Tibial nerve (tissue), 4 donors: ENCODE measurements at places on chromosomes 2 and 18. TPM values are rescaled to one million over a fixed set of nuclear protein-coding genes. Genes with fewer than 3 reads are reported as not detected.

The CCBE1 gene
- total RNA-seq: 1.0 TPM

DNA sequence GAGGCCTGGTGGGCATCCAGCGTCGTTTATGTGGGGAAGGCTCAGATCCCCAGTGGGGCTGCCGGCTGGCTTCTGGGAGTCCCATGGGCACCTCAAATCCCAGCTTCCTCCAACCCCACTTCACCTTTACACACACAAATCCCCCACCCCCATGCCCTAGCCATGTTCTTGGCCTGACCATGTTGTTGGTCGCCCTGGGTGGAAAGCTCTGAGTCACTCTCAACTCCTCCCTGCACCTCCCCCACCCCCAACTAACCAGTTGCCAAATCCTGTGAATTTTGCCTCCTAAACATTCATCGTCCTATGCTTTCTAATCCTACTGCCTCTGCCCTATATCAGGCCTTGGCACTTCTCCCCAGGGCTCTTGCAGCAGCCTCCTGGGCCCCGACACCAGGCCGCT lies 6.4 kb downstream of the TNS1 start:
- no peak for DNase-seq
- H3K4me1 ChIP-seq: peaks cover 31% of the 10 kb centered on the region
- H3K27me3 ChIP-seq: no peaks in the 10 kb centered on the region
- H3K36me3 ChIP-seq: no peaks in the 10 kb centered on the region
- no peak overlapping the region for H3K27ac ChIP-seq

DNA sequence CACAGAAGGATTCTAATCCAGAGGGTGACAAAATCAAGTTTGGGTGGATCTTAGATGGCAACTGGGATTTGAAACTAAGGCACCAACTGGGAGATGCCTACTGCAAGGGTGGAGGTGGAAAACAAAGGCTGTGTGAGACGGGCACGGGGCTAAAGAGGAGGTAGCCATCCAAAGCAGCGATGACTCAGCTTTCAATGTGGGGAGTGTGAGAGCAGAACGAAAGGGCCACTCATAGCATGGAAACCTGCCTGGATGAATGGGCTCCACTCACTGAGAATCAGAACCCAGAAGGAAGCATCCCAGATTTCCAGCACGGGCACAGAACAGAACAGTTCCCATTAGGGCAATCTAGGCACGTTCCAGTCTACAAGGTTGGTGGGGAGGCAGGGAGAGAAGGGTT lies 159.5 kb downstream of the COL4A4 start:
- no peaks in the 10 kb centered on the region for H3K27me3 ChIP-seq
- H3K36me3 ChIP-seq: no peaks in the 10 kb centered on the region
- DNase-seq: no peak
- H3K4me3 ChIP-seq: no peak overlapping the region
- H3K4me1 ChIP-seq: no peaks in the 10 kb centered on the region
- H3K27ac ChIP-seq: no peak overlapping the region

- DNase-seq: no peak
- H3K27ac ChIP-seq: no peak overlapping the region
- no peaks in the 10 kb centered on the region for H3K27me3 ChIP-seq
- H3K4me3 ChIP-seq: no peak overlapping the region
- no peaks in the 10 kb centered on the region for H3K36me3 ChIP-seq
- no peaks in the 10 kb centered on the region for H3K4me1 ChIP-seq
These were observed 153.8 kb downstream of the ASB1 start for GRCh38 chr2:238580486-238580885.

DNA sequence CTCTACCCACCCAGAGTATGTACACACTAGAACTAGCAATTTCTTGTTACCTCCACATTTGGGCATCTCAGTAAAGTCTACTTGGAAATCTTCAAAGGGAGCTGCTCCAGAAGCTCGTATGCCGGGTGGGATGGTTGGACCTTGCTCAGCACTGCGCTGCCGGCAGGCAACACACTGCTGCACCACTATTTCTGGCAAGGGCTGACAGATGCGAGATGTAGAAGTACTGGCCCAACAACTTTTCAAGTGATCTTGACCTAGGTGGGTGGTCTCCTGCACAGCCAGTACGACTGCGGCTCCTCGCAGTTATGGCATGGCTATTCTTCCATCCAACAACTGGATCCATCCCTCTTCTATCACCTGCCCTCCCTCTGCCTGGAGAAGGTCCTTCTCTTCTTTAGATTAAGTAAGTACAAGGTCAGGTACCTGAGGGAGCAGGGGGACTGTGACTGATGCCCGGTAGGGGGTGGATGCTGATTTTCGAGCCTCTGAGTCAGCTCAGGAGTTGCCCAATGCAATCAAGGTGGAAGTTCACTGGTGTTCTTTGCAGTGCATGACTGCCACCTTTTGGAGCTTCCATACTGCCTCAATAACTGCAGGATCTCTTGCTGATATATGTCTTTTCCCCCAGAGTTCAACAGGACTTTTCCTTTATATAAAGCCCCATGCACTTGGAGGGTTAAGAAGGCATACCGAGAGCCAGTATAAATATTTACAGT lies 100.4 kb upstream of the SLC1A4 start:
- no peaks in the 10 kb centered on the region for H3K36me3 ChIP-seq
- no peaks in the 10 kb centered on the region for H3K4me1 ChIP-seq
- DNase-seq: no peak
- H3K4me3 ChIP-seq: no peak overlapping the region
- H3K27me3 ChIP-seq: no peaks in the 10 kb centered on the region

The STAM2 gene
- 18.9 TPM for total RNA-seq

The MALL gene
- 27.5 TPM for total RNA-seq

The L3MBTL4 gene
- 9.0 TPM for total RNA-seq

The CCDC150 gene
- 3.5 TPM for total RNA-seq

The IL36B gene
- total RNA-seq: not detected

DNA sequence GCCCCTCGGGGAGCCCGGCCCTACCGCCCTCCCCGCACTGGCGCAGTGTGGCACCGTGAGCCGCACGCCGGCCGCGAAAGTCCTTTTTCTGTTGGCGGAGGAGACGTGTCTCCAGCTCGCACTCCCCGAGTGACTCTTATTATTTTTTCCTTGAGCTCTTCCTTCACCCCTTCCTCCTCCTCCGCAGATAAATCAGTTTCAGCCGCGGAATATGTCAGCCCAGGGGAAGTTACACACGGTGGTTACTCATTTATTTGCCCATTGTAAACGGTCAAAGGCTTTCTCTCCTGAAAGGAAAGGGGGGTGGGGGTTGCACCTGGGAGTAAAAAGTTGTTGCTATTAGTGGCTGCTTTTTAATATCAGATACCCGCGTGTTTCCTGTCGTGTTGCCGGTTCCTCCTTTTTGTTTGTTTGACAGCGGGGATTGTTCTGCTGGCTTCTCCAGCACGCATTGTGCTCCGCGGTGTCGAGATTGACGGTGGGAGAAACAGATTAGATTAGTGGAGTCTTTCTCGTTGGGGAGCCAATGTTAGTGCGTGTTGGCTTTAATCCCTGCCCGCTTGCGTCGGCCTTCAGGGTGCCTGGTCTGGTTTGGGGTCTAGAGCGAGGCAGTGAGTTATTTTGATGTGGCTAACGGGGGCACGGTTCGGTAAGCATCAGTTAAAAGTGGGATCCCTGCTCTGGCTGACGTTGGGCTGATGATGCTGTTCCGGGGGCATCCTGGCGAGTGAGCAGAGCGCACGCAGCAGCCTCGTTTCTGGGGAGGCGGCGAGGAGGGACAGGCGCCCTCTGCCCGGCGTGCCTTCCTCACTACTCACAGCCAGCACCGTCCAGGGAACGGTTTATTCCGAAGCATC lies 1.6 kb downstream of the CRIM1 start:
- no peaks in the 10 kb centered on the region for H3K4me1 ChIP-seq
- peak overlapping the region; percentile 94 for H3K27ac ChIP-seq
- H3K36me3 ChIP-seq: no peaks in the 10 kb centered on the region
- H3K4me3 ChIP-seq: peak overlapping the region; percentile 93

GRCh38 chr2:127642706-127643438 lies 3.1 kb upstream of the GPR17 start:
- H3K27me3 ChIP-seq: no peaks in the 10 kb centered on the region
- H3K27ac ChIP-seq: peak overlapping the region; percentile 92

The MC5R gene
- not detected for total RNA-seq

DNA sequence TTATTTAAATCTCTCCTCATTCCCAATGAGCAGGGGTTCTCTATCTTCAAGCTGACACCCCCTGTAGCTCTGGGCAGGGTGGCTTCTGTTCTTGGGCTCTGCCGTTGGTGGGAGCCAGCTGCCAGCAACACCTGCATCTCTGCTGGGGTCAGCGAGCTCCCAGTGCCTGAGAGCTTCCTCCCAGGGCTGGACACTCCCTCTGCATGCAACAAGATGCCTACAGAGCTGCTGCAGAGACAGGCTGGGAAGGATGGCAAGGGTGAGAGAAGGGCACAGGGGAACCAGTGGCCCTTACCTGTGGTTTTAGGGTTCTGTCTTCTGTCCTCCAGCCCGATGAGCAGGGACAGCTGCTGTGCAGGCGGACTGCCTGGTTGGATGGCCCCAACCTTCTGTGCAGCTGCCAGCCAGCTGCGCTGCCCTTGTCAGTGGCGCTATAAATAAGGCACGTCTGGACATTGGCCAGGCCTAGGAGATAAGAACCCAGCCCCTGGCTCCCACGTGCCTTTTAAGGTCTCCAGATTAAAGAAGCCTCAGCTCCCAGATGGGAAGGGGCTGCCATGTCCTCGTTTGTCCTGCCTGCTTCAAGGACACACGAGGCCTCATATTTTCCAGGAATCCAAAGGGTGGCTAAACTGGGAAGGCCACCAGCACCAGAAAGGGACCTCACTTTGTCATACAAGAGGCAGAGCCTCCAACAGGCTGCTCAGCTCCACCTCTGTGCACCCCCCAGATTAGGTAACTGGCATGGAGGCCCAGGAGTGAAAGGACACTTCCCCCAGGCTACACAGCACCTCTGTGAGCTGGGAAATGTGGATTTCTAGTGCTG lies 39.5 kb upstream of the FHL2 start:
- H3K27ac ChIP-seq: no peak overlapping the region
- H3K4me1 ChIP-seq: no peaks in the 10 kb centered on the region

The DAW1 gene
- total RNA-seq: not detected

GRCh38 chr2:67437114-67437513 lies 40.0 kb downstream of the ETAA1 start:
- no peak for DNase-seq
- no peak overlapping the region for H3K27ac ChIP-seq
- H3K36me3 ChIP-seq: no peaks in the 10 kb centered on the region
- no peak overlapping the region for H3K4me3 ChIP-seq

The CROCC2 gene
- total RNA-seq: 0.44 TPM

DNA sequence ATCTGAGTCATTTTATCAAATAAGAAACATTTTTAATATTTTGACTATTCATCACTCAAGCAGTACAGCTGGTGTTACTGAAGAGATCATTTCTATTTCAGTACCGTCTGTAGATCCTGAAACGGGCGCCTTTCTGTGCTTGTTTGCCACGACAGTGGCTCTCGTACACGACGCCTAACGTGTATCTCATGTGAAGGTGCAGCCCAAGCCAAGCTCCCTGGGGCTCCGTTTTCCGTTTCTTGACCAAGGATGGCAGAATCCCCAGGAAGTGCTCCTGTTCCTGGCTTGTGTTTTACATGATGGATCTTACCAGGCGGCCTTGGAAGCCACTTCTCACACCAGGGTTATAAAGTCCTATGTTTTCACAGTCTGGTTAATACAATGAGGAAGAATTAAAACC lies 320.6 kb downstream of the GBX2 start:
- H3K27me3 ChIP-seq: no peaks in the 10 kb centered on the region
- no peak overlapping the region for H3K4me3 ChIP-seq
- H3K27ac ChIP-seq: no peak overlapping the region

The ACADL gene
- total RNA-seq: 167 TPM

The ASB18 gene
- not detected for total RNA-seq

The STRN gene
- total RNA-seq: 26.4 TPM

DNA sequence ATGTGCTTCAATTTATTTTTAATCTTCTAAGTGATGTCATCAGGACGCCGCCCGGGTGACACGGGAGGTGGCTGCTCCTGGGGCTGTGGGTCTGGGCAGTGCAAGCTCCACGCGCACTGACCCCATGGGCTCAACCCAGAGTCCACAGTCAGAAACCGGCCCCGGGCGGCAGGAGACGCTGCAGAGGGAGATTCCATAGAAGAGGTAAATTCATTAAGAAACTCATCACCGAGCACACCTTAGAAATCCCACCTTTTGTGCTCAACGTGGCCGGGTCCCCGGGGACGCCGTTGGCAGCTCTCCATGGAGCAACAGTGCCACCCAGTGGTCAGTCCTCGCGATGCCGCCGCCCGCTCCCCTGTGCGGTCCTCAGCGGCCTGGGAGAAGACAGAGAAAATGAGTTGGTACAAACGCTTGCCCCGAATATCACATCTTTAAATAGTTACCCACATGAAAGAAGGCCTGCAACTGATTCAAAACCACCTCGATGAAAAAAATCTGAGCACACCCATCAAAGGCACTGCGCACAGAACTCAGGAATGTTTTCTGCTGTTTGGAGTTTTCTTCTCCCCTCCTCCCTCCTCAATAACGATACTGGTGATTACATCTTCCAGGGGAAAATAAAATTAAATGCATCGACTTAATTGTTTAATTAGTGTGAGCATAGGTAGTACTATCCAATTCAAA lies 92.6 kb downstream of the CMPK2 start:
- H3K4me3 ChIP-seq: peak overlapping the region; percentile 26
- H3K27me3 ChIP-seq: no peaks in the 10 kb centered on the region
- H3K4me1 ChIP-seq: peaks cover 8% of the 10 kb centered on the region
- H3K36me3 ChIP-seq: no peaks in the 10 kb centered on the region

DNA sequence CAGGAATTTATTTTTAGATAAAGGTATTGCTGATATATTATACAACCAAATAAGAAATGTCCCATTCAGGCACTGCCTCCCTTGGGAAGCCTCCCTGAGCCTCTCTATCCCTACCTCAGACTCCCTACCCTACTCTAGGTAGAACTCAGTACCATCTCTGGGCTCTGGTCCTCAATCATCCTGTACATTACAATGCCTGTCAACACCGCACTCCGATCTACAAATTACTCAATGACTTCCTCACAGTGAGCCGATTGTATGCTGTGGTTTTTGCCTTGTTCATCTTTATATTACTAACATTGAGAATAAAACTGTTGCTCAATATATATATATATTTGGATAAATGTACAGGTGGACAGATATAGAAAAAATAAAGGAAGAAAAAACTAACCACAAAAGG lies 207.5 kb downstream of the STK39 start:
- no peaks in the 10 kb centered on the region for H3K27me3 ChIP-seq
- H3K4me3 ChIP-seq: no peak overlapping the region
- DNase-seq: no peak
- H3K4me1 ChIP-seq: no peaks in the 10 kb centered on the region
- H3K36me3 ChIP-seq: no peaks in the 10 kb centered on the region

The FEV gene
- total RNA-seq: not detected

DNA sequence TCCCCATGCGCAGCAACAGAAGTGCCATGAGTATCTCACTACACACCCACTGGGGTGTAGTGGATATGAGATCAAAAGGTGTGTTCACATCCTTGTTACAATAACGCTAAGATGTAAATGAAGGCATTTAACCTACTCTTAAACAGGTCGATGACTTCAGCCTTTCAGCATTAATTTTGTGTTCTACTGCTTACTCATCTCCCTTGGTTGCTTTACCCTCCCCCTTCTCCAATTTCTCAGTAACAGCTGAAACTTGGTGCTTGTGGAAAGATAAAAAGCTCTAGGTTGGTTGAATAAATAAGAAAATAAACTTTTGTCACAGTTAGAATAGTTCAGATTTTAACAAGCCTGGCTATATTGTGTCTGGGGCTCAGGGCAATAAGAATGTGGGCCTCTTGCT lies 147.5 kb upstream of the SESTD1 start:
- no peaks in the 10 kb centered on the region for H3K36me3 ChIP-seq
- no peak overlapping the region for H3K4me3 ChIP-seq
- no peaks in the 10 kb centered on the region for H3K27me3 ChIP-seq
- H3K4me1 ChIP-seq: no peaks in the 10 kb centered on the region
- no peak overlapping the region for H3K27ac ChIP-seq
